ENCODE measurements at places on chromosomes 11 and 22.
A peak's percentile ranks its signal among the peaks of the same experiment; 100 is the strongest.

DNA sequence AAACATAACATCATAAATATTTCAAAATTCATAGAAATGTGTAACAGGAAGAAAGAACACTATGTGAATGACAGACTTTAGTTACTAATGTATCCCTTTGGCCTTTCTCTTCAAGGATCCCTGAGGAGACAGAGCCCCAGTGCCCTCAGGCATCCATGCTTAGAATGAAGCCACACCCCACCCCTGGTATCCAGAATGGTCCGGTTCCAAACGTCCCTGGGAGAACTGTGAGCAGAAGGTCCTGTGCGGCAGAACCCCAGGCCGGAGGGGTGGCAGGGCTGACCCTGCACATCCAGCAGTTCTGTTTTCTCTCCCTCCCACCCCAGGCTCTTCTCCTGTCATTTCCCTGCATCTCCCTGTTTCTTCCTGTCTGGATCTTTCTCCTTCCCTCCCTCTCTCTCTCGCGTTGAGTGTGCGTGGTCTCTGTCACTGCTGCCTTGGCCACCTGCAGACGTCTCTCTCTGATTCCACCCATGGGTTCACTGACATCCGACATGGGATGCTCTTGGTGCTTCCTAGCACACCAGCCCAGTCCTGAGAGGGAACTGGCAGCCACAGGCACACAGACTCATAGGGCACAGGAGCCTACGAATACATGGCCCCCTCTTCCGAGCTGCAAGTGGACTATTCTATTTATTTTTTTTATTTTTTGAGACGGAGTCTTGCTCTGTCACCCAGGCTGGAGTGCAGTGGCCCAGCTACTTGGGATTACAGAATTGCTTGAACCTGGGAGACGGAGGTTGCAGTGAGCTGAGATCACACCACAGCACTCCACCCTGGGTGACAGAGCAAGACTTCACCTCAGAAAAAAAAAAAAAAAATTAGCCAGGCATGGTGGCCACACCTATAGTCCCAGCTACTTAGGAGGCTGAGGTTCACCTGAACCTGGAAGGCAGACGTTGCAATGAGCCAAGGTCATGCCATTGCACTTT, 5.7 kb downstream of the RFPL1 start:
- DNase-seq = no peak

- DNase-seq = no peak
Measured at GRCh38 chr11:5151713-5152153, 2.8 kb downstream of the OR52A1 start.

GRCh38 chr11:120780239-120780638, 243.7 kb upstream of the TBCEL start:
- no peak for DNase-seq

GRCh38 chr11:43578346-43579170, 102.0 kb upstream of the HSD17B12 start:
- DNase-seq = no peak

DNA sequence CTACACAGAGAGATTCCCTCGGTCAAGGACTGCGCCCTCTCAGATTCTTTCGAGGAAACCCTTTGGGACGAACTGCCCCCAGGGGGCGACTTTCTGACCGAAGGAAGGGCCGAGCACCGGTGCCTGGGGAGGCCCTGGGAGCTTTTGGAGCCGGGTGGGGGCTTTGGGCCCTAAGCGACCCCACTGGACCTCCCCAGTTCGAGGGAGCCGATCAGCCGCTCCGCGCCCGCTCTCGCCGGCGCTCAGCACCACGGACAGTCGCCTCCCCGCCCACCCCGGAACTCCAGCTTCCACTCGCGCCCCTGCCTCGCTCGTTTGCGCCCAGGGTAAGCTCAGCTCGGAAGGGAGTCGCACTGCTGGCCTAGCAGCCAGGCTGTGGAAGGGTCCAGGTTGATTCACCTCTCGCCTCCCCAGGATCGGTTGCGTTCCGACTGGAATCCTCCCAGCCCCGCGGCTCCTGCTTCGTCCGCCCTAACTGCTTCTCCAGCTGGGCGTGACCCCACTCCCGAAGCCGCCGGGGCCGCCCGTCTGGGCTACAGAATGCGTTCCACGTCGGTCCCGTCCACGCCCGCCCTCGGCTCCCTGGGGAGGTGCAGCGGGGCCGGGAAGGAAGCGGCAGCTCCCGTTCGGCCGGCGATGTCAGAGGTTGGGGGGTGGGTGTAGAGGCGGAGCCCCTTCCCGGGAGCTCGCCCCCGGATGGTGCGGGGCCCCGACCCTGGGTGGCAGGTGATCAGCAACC, 428 bp downstream of the SCN3B start:
- DNase-seq = peak; percentile 20

DNA sequence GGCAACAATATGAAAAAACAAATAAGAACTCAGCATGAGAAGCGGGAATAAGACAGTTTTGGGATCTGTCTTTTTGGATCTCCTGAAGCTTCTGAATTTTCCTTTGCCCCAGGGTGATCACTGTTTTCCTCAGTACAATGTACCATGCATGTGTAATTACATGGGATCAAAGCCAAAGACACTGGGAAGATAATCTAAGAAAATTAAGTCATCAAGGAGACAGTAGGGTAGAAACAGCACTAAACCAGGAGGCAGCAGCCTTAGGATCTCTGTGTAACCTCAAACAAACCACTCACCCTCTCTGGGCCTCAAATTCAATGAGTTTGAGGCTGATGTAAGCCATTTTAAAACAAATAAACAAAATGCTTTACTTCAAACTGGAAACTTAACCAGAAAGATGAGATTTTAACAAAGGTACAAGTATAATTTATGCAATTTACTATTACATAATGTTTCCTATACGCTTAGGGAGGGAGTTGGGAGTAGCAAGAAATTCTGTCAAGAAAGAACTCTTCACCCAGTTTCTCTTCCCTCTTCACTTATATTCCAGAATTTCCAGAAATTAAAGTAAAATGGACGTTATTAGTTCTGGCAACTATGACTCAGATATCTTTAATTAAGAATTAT, 77.0 kb downstream of the RAB30 start:
- DNase-seq = no peak

DNA sequence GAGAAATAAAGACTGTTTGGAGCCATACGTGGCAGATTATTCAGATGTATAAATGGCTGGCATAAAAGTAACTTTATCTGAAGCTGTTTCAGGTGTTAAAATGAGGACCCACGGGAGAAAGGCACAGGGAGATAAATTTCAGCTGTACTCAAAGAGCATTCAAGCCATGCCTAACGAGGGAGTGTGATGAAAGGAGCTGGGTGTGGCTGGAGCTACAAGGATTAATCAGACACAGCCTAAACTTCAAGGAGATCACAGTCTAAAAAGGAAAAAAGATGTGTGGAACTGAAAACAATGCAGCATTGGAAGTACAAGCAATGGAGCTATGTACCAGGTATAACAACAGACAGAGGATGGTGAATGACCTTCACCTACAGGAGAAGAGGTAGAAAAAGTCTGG, 120.8 kb upstream of the APOA1 start:
- DNase-seq = no peak

- DNase-seq = no peak
Measured at GRCh38 chr11:113192121-113192925, 122.1 kb upstream of the TTC12 start.

DNA sequence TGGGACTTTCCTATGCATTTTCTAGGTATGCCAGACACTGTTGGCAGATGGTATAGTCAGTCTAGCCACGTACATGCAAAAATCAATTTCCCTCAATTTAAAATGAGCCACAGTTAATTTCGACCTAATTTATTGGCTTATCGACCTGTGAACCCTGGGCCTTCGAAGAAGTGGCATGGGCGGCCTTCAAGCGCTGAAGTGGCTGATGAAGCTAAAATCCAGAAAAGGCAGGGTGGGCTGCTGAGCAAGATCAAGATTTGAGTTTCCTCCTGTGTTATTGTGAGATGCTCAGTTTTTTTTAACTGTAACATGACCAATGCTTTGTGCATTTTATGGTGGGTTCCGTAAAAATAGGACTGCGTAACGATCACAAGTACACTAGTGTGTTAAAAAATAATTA, 5.8 kb upstream of the SORL1-AS1 start:
- DNase-seq = no peak

GRCh38 chr11:10418259-10418949, 36.7 kb upstream of the AMPD3 start:
- no peak for DNase-seq

DNA sequence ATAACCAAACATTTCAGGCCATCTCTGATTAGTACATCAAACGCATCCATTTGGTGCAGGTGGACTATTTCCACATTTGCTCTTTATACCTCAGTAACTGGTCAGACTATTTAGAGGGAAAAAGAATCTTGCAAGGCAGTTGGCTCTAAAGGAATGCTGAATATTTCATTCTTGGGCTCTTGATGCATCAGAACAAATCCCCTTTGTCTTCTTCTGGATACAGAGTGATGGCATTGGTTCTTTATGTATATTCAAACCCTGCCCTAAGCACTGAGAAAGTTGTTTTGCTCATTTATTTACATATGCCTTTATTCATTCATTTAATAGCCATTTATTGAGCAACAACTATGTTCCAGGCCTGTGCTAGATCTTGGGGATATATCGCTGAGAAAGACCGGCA, 31.1 kb upstream of the RAB30 start:
- DNase-seq = no peak

DNA sequence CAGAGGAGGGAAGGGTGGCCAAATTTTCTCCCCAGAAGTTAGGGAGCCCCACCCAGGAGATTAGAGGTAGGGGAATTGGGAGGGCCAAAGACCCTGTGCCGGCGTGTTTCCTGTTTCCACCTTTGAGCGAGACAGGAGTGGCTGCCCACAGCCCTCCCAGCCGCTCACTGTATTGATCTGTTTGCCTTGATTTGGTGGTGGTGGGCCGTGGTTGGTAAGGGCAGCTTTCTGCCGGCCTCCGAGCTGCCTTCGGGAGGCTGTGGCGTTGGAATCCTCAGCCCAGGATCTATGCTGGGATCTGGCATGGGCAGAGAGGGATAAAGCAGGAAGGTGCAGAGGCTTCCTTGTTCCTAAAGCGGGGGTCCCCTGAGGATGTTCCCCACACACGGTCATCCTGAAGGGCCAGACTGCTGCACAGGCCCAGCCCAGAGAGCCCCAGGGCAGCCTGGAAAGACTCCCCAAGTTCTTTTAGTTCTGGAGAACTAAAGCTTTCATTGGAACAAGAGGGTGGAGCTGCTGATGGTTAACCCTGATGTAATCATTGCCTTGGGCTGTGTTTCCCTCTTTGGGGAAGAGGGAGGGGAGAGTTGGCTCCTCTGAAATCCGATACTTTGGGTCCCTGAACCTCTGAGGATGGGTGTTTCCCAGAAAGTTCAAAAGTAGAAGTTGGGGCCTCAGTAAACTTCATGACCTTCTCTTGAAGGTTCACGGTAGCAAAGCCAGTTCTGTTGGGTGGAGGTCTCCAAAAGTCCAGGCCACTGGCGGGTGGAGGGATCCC, 7.2 kb downstream of the FAM83F start:
- no peak for DNase-seq

DNA sequence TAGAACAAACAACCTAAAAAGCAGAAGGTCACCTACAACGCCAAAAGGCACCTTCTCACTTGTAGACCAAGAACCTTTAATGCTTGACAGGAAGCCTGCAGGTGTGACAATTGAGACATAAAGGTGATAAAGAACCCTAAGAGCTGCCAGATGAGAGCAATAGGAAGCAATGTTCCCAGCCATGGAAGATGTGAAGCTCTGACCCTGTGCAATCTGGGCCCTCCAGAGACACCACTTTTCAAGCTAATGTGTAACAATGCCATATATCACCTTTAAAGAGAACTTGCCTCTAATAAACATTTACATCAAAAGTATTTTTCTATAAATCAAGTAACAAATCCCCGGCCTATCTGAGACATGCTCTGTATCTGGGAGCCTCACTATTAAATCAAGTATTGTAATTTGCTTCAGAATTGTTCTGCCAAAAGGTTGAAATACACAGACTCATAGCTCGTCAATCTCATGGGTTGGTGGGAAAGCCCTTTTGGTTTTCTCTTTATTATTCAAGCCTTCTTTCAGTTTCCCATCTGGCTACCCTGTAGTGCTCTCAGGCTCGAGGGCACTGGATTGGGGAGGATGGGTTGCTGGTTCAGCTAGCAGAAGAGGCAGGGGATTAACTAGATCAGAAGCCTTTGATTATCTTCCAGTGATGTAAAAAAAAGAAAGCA, 368.9 kb downstream of the BUD13 start:
- DNase-seq = no peak

DNA sequence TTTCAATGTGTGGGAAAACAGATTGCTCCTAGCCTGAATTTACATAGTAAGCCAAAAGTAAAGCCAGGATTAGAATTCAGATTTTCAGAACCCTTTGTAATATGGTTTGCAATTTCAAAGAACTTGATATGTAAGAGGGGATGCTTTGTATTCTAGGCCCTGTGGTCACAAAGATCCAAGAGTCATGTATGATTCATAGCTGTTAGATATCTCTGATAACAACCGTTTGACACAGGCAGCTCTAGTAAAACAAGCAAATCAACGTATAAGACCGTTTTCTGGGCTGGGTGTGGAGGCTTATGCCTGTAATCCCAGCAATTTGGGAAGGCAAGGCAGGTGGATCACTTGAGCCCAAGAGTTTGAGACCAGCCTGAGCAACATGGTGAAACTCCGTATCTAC, 79.6 kb downstream of the EMSY start:
- DNase-seq = no peak

- no peak for DNase-seq
Measured at GRCh38 chr11:9868641-9869040, 204.8 kb downstream of the SWAP70 start.

Data from stimulated activated CD4-positive, alpha-beta T cell treated with anti-CD3 and anti-CD28 coated beads, Interleukin-12 subunit alpha, Interleukin-12 subunit beta, amount 100 ng/mL, for 4 hours (primary cell).